Fibroblast of villous mesenchyme (primary cell): ENCODE measurements at places on chromosomes 16 and 17. TPM values are rescaled to one million over a fixed set of nuclear protein-coding genes. Genes with fewer than 3 reads are reported as not detected.

DNA sequence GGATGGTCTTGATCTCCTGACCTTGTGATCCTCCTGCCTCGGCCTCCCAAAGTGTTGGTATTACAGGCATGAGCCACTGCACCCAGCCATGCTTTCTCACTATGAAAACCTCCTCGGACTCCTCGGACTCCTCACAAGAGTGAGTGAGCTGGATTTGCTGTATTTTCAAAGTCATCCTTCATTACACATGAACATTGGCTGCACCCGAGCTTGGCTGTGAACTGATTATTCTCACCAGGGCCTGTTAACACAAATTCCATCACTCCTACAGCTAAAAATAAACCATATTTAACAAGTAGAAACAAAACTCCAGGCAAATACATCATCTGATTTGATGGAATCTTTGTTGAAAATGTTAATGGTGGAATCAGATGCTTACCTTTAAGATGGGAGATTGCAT is 50.3 kb downstream of the PITPNC1 start:
- no peak for DNase-seq

- DNase-seq, result no peak
These were observed 35.6 kb downstream of the CCDC42 start for GRCh38 chr17:8709006-8709405.

DNA sequence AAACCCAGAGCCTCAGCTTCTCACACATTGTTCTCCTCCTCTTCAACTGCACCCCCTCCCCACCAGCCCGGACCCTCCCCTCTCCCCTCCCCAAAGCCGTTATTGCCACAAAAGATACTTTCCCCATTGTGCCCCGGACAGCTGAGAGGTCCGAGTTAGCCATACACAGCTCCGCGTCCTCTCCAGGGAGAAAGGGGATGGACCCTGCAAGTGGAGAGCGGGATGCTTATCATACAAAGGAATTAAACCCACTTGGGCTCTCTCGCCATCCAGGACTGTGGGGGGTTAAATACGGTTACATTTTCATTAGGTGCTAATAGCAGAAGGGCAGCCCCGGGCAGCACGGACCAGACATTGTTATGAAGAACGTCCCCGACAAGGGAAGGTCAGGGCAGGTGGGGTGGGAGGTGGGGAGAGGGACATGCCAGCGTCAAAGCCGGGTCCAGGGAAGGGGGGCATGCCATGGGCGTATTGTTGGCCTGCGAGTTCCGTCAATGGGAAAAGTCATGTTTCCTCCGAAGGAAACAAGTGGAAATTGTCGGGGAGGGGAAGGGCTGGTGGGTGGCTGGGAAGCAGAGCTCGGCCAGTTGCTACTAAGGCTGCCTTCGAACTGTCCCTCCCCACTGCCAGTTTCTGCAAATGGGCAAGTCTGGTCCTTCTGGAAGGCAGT is 99.1 kb downstream of the SOX9 start:
- DNase-seq, result no peak

The CETP gene
- not detected in 2 replicates for total RNA-seq

The CX3CL1 gene
- total RNA-seq, result 0.32 TPM in 1 of 2 replicates, not detected in the other

The MYH3 gene
- 0.43 and 0.97 TPM in 2 replicates for total RNA-seq

The FBXW10 gene
- under 0.01 and 0.32 TPM in 2 replicates for total RNA-seq
